ENCODE measurements at places on chromosomes 2 and 18.

DNA sequence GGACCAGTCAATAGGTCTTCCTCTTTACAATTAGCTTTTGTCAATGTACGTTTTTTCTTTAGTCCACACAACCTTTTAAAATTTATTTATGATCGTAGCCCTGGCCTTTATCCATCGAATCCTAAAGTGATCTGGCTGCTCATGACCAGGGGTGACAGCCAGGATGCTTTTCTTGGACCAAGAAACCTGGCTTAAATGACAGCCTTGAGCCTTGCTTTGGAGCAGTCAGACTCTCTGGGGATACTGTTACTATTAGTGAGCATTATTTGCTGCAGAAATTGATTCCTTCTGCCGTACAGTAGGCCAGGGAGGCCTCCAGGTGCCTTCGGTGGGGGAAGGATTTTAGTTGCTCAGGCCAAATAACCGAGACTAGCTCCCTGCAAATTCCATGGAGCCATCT, 70.2 kb downstream of the AGAP1 start:
- DNase-seq, result no peak

- DNase-seq, result no peak
Observed at GRCh38 chr2:191066197-191066918, 52.4 kb upstream of the STAT1 start.

- DNase-seq, result no peak
Observed at GRCh38 chr2:231672617-231673347, 35.5 kb upstream of the PTMA start.

DNA sequence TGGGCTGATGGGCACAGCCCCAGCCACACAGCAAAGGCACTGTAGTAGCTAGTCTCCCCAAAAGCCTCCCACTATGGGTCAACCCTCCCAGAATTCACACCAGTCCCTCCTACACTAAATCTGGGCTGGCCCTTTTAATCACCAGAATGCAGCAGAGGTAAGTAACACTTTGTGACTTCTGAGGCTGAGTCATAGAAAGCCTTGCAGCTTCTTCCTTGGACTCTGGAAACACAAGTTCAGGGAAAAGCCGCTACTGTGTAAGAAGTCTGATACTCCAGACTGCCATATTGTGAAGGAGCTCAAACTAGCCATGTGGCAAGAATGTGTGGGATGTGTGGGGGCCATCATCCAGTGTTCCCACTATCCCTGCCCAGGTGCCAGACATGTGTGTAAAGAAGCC, 19.0 kb upstream of the SIX2 start:
- DNase-seq, result no peak

GRCh38 chr2:98026927-98027522, 31.3 kb upstream of the TMEM131 start:
- no peak for DNase-seq

GRCh38 chr2:147927053-147927588, 82.3 kb downstream of the ACVR2A start:
- DNase-seq, result no peak

DNA sequence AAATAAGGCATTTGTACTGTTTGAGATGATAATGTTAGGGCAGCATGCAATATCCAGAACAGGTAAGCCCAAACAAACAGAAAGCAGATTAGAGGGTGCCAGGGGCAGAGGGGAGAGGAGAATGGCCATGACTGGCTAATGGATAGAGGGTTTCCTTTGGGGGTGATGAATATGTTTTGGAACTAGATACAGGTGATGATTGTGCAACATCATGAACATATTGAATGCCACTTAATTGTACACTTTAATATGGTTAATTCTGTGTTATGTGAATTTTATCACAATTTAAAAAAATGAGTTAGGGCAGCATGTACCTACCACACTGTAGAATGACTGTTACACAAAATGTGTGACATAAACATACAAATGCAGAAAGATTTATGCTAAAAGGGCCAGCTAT, 255.5 kb upstream of the FN1 start:
- no peak for DNase-seq

- no peak for DNase-seq
Observed at GRCh38 chr2:204258890-204259289, 286.4 kb upstream of the PARD3B start.

DNA sequence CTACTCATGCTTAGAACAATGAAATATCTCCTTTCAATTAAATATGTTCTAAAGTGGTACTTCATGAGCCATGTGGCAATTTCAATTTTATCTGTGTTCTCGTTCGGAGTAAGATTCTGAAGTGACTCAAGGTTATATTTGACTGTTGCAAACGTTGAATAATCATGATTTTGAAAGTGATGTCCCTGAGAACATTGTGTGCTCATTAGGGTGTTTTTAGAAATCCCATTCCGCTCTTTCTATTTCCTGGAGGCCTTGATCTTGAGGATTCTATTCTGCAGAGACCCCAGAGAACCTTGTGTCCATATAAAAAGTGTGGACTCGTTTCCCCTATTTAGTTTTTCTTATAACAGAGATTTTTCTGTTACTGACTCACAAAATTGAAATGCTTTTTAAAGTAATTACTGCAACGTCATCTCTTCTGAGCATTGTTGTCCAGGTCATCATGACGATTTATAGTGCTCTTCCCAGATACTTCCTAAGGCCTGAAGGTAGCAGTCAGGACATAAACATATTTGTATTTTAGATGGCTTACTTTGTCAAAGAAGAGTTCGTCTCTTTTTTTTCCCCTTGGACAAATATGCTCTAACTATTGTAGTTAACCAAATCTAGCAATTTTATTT, 27.2 kb downstream of the IL1R2 start:
- DNase-seq, result no peak

- no peak for DNase-seq
Observed at GRCh38 chr2:68512966-68513365, 45.6 kb downstream of the APLF start.

DNA sequence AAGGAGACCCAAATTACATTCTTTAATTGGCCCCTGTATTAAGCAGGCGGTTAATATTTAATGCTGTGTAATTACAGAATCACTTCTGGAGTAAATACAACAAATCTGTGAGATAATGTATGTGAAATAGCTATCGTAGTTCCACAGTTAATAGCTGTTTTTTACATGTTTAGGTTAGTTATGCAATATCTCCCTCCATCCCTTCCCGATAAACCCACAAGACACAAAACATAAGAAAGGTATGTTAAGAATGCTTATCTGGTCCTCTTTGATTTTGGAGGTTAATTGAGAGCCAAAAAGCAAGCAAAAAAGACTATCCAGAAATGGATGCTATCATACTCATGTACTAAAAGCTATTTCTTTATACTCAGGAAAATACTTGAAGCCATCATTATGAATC, 49.1 kb downstream of the ZNF638 start:
- no peak for DNase-seq
